ENCODE measurements at places on chromosomes 1 and 21.

- DNase-seq = no peak
These were observed 19.9 kb downstream of the ACTN2 start for GRCh38 chr1:236706183-236706582.

DNA sequence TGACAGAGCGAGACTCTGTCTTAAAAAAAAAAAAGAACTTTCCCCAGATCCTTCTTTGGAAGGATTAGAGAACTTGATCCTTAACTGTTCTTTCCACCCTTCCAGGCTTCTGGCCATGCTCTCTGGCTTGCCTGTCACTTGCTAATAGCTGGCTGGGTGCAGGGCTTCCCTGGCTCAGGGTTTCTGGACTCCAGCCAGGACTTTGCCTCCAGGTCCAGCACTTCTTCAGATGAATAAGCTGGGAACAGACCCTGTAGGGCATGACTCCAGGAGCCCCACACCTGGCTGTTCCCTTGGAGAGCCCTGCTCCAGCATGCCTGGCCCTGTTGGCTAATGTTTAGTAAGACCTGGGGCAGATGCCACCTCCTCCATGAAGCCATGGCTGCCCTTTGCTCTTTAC is 3.3 kb upstream of the NT5C1A start:
- DNase-seq = no peak

DNA sequence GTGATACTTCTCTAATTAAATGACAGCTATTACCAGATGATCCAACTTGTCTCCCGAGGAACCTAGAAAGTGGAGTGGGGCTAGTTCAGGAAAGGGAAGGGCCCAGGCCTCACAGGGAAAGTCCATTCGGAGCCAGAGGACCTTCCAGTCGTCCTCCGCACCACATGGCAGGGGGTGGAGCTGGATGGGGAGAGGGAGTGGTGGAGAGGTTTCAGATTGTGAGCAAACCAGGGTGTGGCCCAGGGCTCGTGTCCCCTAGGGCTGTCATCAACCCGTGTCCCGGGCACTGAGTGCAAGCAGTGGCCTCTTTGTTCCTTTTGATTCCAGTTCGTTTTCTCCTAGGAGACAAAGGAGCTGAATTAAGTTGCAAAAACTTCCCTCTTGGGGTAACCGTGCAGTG is 114.9 kb downstream of the HUNK start:
- no peak for DNase-seq

DNA sequence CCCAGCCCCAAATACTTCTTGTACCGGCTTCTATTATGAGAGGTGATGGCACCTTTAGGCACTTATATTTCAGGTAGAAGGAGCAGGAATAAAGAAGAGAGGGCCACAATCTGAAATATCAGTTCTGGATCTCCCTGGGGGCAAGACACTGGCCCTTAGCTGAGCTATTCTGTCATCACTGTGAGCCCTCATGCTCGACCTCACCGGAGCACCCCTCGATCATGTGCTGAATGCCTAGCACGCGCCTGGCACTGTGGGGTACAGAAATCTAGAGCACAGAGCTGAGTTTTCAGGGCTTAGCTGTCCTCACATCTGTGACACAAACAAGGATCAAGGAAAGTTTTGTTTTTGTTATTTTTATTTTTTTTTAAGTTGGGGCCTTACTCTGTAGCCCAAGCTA is 7.6 kb upstream of the MX1 start:
- no peak for DNase-seq

DNA sequence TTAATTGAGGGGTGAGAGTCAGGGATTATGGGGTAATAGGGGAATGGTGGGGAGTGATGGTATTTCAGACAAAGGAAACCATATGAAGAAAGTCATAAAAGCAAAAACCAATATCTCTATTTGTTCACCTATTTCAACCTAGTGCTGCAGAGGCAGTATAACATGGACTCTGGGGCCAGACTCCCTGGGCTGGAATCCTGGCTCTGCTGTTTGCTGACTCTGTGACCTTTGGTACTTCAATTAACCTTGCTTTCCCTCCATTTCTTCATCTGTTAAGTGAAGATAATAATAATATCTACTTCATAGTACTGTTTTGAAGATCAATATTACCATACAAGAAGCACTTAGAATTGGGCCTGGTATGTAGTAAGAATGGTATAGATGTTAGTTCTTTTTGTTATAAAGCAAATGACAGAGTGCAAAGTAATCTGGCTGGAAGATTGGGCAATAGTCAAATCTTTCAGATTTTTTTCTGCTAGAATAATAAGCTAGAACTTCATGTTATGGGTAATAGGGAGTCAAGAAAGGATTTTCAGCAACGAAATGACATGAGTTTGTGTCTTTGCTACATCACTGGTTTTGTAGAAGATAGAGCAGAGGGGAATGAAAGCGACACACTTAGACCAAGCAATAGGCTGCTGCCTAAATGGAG is 9.0 kb downstream of the EPHX4 start:
- no peak for DNase-seq

GRCh38 chr1:107010582-107010981 is 45.9 kb upstream of the PRMT6 start:
- no peak for DNase-seq

DNA sequence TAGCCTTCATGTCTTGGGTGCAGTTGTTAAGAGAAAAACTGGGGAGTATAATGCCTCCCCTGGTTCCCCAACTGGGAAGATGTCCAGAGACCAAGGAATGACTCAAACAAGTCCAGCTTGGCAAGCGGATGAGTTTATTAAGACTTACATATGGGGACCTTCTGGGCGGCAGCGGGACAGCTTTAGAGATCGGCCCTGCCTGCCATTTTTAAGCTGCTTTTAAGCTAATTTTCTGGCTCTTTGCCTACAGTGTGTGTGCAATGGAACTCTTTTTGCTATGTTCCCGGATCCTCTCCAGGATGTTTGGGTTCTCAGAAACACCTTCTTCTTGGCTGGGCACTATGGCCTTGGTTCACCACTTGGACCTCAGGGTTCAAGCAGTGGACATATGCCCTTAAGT is 99.5 kb downstream of the RYR2 start:
- no peak for DNase-seq

DNA sequence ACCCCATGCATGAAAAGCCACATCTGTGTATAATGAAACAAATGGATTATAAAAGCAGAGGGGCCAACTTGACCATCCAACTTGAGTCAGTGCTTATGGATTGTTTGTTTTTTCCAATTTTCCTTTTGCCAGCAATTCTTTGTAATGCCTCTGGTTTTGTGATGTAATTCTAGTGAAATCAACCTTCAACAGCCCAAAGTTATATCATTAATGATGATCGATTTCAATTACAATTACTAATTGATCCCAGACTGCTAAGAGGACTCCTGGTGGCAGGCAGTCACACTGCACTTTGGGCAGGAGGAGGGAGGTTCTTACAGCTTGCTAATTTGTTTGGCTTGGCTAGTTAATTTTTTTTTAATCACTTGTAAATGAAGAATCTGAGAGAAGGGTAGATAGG is 552.3 kb downstream of the NUF2 start:
- DNase-seq = no peak

DNA sequence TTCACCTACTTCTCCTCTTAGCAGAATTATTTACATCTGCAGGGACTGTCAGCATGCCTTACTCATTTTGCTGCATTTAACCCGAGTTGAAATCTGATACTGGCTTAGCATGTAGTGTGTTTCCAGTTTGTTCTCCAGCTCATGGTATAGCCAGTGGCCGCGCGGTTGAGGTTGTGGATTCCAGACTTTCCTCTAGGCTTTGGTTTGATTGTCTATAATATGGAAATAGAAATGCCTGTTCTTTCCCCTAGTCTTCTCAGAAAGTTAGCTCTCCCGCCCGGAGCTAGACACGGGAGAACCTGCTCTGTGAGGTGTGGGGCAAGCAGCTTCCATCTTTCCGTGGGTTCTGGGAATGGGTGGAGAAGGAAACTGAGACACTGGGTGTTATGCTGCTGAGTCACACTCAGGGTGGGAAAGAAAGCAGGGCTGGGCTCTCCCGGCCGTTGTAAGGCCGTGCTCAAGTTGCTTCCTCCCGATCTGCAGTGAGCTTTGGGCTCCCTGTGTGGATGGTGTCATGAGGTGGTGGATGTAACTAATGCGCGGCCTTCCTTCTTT is 206.8 kb upstream of the TMEM51 start:
- DNase-seq = no peak

GRCh38 chr1:152442765-152443164 is 28.7 kb upstream of the CRNN start:
- DNase-seq = no peak

GRCh38 chr1:166297993-166298392 is 131.2 kb upstream of the FAM78B start:
- no peak for DNase-seq

DNA sequence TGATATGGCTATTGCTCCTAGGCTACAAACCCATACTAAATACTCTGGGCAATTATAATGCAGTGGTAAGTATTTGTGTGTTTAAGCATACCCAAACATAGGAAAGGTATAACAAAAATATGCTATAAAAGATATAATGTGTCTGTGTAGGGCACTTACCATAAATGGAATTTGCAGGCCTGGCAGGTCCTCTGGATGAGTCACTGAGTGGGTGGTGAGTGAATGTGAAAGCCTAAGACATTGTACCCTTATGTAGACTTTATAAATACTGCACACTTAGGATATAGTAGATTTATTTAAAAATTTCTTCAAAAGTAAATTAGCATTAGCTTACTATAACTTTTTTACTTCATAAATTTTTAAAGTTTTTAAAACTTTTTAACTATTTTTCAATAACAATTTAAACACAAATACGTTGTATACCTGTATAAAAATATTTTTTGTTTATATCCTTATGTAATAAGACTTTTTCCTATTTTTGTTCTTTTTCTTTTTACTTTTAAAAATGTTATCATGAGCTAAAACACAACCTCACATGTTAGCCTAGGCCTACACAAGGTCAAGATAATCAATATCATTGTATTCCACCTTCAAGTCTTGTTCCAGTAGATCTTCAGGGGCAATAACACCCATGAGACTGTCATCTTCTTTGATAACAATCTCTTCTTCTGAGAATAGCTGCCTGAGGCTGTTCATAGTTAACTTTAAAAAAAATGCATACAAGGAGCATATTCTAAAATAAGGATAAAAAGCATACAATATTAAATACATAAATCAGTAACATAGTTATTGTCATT is 306.3 kb upstream of the RGS18 start:
- no peak for DNase-seq

DNA sequence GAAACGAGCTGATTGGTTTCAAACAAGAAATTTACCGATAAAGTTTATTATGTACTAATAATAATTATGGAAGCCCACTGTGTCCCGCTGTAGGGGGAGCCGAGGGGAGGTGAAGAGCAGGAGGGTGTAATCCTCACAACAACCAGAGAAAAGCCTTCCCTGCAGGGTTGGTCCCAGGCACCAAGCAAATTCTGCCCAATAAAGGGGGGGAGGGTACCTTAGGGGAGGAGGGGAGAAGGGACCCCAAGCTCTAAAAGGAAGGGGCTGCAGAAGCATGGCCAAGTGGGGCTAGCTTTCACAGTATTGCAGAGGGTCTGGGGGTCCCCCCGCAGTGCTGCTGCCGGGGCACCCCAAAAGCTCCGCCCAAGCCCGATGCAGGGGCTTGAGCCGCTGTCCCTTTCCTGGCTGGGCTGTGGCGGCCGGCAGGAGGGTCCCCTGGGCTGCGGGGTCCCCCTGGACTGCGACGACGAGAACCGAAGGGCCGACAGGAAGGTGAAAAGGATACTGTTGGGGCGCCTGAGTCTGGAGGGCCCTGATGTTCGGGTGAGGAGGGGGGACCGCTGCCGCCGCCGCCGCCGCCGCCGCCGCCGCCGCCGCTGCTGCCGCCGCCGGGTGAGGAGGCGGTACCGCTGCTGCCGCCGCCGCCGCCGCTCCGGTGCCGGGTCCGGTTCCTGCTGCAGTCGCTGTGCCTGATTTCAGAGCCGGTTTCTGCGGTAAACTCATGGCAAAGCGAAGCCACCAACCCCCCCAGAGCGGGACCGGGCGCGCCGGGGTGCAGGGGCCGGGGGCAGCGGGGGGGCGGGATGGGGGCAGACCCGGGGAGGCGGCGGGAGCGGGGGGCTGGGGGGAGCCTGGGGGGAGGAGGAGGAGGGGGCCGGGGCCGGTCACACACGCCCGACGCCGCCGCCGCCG is 771 bp downstream of the EIF4G3 start:
- DNase-seq = peak; percentile 66

DNA sequence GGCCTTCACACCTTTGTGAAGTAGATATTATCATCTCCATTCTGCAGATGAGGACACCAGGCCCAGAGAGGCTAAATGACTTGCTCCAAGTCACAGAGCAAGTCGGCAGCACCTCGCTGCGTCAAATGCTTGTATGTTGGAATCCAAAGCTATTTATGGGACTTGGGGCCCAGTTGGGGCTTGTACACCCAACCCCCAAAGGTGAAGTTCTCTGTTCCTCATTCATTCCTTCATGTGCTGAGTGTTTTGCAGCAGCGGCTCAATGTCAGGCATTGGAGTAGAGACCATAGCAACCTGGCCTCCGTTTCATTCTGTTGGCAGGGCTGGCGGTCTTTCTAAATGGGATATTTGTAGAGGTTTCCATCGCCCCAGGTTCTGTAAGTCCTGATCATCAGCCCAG is 113.4 kb upstream of the SLC25A33 start:
- DNase-seq = no peak

- DNase-seq = no peak
These were observed 8.1 kb downstream of the MIS18A start for GRCh38 chr21:32270748-32271147.

GRCh38 chr1:66532798-66533783 is 862 bp upstream of the SGIP1 start:
- no peak for DNase-seq

GRCh38 chr1:2874607-2875480 is 73.4 kb upstream of the TTC34 start:
- no peak for DNase-seq

GRCh38 chr1:241423541-241424479 is 66.8 kb upstream of the RGS7 start:
- DNase-seq = no peak

All from activated T-cell treated with anti-CD3 and anti-CD28 coated beads, Interleukin-2, amount 50 U/mL, for 1 hour (primary cell).